ENCODE measurements at places on chromosomes 13 and 19.

DNA sequence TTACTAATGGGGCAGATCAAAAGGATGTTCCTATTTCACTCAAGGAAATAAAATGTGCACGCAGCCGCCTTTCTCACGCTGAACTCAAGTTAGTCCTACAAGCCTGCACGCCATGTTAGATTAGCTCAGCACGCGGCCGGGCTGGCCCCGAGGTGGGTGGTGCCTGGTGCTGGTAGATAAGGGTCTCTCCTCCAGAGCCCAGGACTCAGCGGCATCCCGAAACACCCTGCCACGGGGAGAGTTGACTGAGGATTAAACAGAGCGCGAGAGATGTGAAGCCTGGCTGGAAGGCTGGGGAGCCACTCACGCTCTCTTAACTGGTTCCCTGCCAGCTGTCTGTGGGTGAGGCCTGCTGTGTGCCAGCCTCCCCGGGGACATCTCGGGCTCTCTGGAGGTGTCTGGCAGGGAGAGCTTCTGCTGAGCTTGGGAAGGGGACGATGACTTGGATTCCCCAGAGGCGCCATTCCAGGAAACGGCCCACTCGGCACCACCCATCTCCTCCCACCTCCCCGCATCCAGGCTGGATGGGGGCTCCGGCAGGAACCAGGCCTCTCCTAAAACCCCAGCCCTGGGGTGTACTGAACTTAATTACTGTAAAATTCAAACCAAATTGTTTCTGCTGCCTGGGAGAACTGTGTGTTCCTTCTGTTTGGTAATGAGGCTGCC is 122.2 kb downstream of the KDM4B start:
- DNase-seq = peak; percentile 4

- no peak for DNase-seq
Observed at GRCh38 chr13:113840541-113841352, 23.1 kb downstream of the GAS6 start.

- no peak for DNase-seq
Observed at GRCh38 chr13:97141097-97141496, 81.0 kb upstream of the MBNL2 start.

- no peak for DNase-seq
Observed at GRCh38 chr19:29623726-29624488, 17.8 kb downstream of the POP4 start.

GRCh38 chr13:44685641-44686040 is 109.5 kb upstream of the TSC22D1 start:
- DNase-seq = no peak

- DNase-seq = no peak
Observed at GRCh38 chr13:42354241-42355091, 82.5 kb downstream of the AKAP11 start.

GRCh38 chr19:49518033-49518432 is 5.6 kb downstream of the FCGRT start:
- DNase-seq = no peak

DNA sequence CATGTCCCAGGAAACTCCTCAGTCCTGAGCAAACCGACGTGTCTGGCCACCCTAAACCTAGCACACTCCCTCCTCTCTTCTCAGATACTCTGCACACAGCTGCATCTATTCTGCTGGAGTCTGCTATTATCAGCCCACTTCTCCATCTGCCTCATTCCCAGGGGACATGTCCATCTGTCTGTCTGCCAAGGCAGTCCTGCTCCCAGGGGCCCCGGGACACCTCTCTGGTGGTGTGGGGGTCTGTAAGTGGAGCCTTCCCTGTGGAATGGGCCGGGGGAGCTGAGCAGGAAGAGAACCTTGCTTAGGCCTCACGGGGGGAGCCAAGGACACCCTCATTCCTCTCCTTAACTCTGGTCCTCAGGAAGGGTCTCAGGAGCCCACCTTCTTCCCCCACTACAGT is 72.7 kb downstream of the ERICH6B start:
- no peak for DNase-seq

DNA sequence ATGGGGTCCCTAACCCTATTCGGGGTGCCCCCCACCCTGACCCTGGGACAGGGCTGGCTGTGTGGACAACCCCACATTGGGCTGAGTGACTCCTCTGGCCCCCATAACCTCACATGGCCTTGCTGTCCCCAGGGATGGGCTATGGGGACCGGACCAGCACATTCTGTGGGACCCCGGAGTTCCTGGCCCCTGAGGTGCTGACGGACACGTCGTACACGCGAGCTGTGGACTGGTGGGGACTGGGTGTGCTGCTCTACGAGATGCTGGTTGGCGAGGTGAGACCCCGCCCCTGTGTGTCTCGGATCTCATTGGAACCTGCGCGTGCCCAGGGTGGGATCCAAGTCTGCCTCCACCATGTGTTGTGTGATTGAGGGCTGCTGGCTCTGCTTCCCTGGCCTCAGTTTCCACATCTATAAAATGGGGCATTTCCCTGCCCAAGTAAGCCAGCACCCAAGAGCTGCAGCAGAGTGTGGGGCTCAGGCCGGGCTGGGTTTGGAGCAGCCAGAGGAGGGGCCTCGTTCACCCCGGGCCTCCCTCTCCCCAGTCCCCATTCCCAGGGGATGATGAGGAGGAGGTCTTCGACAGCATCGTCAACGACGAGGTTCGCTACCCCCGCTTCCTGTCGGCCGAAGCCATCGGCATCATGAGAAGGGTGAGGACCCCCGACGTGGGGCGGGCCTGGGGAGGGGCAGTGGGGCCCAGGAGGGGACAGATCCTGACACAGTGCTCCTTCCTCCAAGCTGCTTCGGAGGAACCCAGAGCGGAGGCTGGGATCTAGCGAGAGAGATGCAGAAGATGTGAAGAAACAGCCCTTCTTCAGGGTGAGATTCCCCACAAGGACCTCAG is 4.9 kb downstream of the PTGER1 start:
- no peak for DNase-seq

DNA sequence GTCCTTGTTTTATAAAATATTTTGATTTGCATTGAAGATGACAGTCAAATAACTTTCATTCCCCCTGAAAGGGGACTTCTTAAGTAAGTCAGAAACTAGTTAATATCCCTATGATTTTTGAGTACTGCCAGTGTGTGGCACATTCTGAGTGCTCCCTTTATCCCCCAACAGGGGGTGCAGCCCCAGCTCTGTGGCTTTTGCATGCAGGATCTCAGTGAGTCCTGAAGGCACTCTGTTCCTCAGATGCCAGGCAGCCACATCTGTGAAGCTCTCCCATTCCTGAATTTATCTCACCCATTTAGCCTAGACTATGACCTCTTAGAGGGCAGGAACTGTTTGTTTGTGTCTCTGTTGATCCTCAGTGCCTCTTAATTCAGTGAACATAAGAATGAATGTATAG is 123.1 kb downstream of the CDK8 start:
- DNase-seq = peak; percentile 20

- peak; percentile 65 for DNase-seq
Observed at GRCh38 chr19:41192574-41193429, at the start of gene CYP2S1. CYP2S1 (plus strand) TSS chr19:41193219; CDS start chr19:41193265, 46 bp downstream.

GRCh38 chr19:49473868-49474541 is at the start of gene FLT3LG:
FLT3LG (plus strand) TSS chr19:49474215; CDS start chr19:49474640, 425 bp downstream.
- DNase-seq = peak; percentile 92

GRCh38 chr13:45932676-45933075 is 81.1 kb upstream of the SIAH3 start:
- DNase-seq = peak; percentile 67

DNA sequence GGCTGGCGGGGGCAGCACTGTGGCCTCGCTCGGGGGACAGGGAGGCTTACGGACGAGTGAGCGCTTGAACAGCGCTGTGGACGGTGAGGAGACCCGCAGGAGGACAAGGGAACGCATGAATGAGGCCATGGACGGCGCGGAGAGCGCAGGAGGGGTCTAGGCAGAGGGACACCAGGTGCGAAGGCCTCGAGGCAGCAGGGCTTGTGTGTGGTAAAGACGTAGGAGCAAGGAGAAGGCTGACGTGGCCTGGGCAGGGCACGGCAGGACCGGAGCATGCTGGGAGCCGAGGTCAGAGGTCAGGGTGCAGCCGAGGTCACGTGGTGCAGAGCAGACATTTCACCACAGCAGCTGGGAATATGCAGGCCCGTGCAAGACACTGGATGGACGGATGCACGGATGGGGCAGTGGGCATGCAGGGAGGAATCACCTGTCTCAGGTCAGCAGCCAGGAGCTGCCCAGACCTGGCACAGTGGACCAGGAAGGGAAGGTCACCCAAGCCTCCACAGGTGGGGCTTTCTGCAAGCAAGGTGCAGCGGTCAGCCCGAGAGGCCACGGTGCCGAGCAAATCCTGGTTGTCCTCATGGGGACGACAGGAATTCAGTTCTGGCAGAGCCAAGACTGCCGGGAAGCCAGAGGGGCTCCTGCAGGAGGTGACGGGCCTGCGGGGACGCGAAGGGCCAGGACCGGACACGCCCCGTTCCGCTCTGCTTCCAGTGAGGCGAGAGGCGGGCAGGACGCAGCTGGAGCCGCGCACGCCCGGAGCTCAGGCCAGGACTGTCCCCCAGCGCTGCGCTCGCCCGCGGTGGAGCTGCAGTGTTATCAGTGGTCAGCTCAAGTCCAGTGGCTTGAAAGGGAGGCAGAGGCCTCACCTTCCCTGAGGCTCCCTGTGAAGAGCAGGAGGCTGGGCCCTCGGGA is 72.2 kb downstream of the RASA3 start:
- DNase-seq = no peak

DNA sequence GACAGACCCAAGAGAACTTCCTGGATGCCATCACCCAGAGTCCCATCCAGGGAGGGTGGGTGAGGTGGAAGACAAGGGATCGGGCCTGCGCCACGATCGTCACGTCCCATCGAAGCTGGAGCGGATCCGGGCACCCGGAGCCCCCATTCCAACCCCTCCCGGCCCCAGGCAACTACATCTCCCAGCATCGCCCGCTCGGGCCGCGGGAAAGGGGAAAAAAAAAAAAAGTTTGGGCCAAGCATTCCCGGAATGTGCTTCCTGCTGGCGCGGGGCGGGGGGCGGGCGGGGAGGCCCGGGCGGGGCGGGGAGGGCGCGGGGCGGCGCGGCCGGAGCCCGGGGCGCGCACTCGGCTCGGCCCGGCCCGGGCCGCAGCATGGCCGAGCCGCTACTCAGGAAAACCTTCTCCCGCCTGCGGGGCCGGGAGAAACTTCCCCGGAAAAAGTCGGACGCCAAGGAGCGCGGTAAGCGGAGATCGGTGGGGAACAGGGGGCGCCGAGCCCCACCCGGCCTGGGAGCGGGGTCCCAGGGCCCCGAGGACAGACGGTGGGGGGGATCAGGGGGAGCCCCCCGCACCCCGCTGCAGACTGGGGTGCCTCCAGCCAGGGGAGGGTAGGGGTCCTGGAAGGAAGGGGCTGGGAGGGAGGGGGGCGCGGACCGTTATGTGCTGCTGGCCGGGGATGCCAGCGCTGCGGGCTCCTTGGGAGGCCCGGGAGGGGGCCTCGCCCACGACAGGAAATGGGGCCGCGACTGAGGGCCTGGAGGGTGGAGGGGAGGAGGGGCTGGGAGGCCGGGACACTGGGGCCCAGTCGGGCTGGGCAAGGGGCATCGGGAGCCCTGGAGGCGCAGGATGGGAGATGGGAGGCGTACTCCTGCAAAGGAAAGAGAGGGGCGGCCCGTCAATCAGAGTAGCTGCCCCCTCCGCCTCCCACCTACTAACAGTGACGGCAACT is at the start of gene SYDE1:
SYDE1 (plus strand) TSS at position 341 of the 950 bp plus-strand sequence; CDS start at position 374, 33 bp downstream.
- DNase-seq = no peak

- DNase-seq = peak; percentile 17
Observed at GRCh38 chr19:29715701-29716581, 880 bp upstream of the C19orf12 start.

DNA sequence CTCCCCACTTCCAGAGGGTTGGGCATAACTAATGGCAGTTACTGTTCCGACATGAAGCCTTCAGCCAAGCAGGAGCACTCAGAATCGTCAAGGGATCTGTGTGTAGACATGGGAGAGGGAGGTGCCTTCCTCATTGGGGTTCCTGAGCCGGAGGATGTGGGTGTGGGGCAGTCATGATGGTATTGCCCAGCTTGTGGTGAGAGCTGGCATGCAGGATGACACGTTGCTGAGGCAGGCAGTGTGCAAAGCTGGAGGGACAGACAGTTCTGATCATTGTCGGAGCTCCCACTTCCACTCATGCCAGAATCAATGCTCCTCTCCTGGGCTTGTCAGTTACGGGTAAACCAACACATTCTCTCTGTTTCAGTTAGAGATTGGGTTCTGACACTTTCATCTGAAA is 83.9 kb upstream of the TSC22D1 start:
- no peak for DNase-seq

DNA sequence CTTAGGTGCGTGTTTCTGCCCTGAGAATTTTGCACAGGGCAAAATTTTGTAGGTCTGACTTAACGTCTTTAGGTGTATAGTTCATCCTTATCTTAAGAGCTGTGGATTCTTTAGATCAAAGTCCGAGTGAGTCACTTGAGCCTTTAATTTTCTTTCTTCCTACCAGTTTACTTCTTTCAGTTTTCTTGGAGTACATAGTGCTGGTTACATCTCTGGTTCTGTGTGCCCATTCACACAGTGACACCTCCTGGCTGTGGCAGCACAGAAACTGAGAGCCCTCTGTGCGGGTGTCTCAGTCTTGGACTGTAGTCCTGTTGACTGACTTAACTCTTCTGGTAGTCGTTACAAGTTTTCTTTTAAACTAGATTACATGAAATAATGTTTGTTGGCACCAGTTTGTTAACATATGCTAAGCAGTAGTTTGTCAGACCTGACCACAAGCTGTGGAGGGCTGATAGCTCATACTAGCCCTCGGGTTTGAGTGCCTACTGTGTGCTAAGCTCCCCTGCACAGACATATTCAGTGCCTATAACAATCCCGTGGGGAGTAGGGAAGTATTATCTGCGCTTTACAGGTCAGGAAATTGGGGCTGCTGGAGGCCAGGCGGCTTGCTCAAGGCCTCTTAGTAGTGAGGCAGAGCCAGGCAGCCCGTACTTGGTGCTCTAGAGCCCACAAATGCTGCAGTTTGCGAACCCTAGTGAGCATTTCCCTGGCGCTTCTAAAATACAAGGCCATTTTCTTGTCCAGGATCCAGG is 1.6 kb downstream of the GATAD2A start:
- peak; percentile 43 for DNase-seq

GRCh38 chr19:30806311-30806710 is 434.1 kb downstream of the ZNF536 start:
- no peak for DNase-seq

- DNase-seq = no peak
Observed at GRCh38 chr13:113534236-113534860, 43.8 kb upstream of the DCUN1D2 start.

DNA sequence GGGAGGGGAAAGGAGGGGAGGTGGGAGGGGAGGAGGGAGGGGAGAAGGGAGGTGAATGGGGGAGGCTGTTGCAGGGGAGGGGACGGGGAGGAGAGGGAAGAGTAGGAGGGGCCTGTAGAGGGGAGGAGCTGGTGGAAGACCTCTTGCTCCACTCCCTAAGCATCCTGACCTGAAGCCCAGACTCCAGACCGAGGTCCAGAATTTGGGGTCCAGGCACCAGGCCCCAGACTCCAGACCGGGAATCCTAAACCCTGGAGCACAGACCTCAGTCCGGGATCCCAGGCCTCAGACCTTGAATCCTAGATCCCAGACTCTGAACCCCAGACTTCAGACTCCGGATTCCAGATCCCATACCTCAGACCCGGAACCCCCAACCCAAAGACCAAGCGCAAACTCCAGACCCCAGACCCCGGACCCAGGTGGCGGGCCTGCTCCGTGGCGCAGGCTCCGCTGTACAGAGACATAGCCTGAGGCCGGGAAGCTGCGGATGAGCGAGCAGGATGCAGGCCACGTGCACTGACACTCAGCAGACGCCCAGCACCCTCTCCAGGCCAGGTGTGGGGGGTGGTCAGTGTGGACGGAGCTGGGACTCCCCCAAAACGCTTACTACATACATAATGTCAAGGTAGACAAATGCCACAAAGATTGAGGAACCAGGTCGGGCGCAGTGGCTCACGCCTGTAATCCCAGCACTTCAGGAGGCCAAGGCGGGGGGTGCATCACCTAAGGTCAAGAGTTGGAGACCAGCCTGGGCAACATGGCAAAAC is 710 bp upstream of the BTBD2 start:
- DNase-seq = no peak

- DNase-seq = no peak
Observed at GRCh38 chr13:72820156-72820897, 38.4 kb downstream of the PIBF1 start.
